Dermis blood vessel endothelial cell (primary cell): ENCODE measurements at places on chromosomes 7 and 10. TPM values are rescaled to one million over a fixed set of nuclear protein-coding genes. Genes with fewer than 3 reads are reported as not detected.

Gene PPP1R17
- not detected in 2 replicates for total RNA-seq

Gene PRPS1L1
- 0.14 TPM in 1 of 2 replicates, not detected in the other for total RNA-seq

Gene SH2D4B
- total RNA-seq, result 0.05 and 0.34 TPM in 2 replicates

Gene KIF20B
- 7.0 and 23.5 TPM in 2 replicates for total RNA-seq

Gene WIPF3
- total RNA-seq, result 0.17 TPM in 1 of 2 replicates, not detected in the other

Gene TAS2R5
- total RNA-seq, result 0.47 and 0.68 TPM in 2 replicates

Gene HMX2
- total RNA-seq, result not detected in 2 replicates

Gene CPEB3
- total RNA-seq, result 1.7 and 2.5 TPM in 2 replicates

Gene SPDYE2B
- not detected in 2 replicates for total RNA-seq

Gene DENND2A
- total RNA-seq, result 0.14 and 1.0 TPM in 2 replicates

Gene NKX6-2
- not detected in 2 replicates for total RNA-seq

Gene NXPH1
- not detected in 2 replicates for total RNA-seq

Gene CCDC136
- total RNA-seq, result 0.88 and 1.7 TPM in 2 replicates

Gene LRRC61
- total RNA-seq, result 5.4 and 18.0 TPM in 2 replicates

Gene TMEM270
- total RNA-seq, result not detected in 2 replicates

Gene TSPAN14
- total RNA-seq, result 91.0 and 148 TPM in 2 replicates

Gene ATOH7
- not detected in 2 replicates for total RNA-seq

Gene CALML3
- not detected in 2 replicates for total RNA-seq

Gene STK31
- total RNA-seq, result 0.17 and 0.19 TPM in 2 replicates

Gene FRMPD2
- total RNA-seq, result under 0.01 and 0.28 TPM in 2 replicates

Gene BCCIP
- 46.1 and 61.8 TPM in 2 replicates for total RNA-seq

Gene SDK1
- total RNA-seq, result 0.23 and 0.34 TPM in 2 replicates

Gene PALD1
- total RNA-seq, result 248 and 276 TPM in 2 replicates

Gene CTAGE15
- not detected in 2 replicates for total RNA-seq

Gene MINDY4
- total RNA-seq, result 2.7 and 6.1 TPM in 2 replicates

Gene NKX1-2
- not detected in 2 replicates for total RNA-seq

Gene TCERG1L
- not detected in 2 replicates for total RNA-seq

Gene STEAP1B
- 24.5 and 33.4 TPM in 2 replicates for total RNA-seq

Gene PLEKHA1
- 44.5 and 52.1 TPM in 2 replicates for total RNA-seq

Gene PRXL2A
- 343 and 346 TPM in 2 replicates for total RNA-seq

Gene MALRD1
- 0.09 TPM in 1 of 2 replicates, not detected in the other for total RNA-seq

Gene OPALIN
- not detected in 2 replicates for total RNA-seq
